H9 (cell line): ENCODE measurements at places on chromosomes 13 and 19. TPM values are rescaled to one million over a fixed set of nuclear protein-coding genes. Genes with fewer than 3 reads are reported as not detected.

DNA sequence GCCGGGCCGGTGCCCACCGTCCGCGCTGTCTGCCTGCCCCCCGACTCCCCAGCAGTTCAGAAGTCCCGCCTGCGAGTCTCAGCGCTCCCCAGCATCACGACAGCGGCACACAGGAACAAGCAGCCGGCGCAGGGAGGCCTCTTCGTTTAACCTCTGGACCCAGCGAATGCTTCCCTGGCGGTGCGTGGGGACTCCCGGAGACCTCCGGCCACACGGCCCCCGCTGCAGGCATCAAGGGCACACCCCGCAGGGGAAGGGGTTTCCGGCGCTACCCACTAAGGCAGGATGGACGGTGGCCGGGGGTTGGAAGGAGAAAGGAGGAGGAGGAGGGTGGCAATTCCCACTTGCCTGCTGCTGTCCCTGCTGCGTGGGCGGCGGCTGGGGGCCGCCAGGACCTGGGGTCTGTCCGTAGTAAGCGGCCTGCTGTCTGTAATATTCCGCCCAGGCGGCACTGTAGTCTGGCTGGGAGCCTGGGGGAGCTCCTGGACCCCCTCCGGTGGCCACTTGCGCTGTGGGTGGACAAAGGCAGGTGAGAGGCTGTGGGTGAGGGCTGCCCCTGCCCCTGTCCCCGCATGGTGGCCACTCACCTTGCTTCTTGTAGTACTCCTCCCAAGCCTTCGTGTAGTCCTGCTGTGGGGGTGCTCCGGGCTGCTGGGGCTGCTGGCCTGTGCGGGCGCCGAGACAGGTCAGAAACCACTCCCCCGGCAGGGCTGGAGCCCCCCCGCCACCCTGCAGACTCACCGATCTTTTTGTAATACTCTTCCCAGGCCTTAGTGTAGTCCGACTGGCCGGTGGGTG lies 9.6 kb downstream of the KHSRP start:
- no peak overlapping the region for H3K27ac ChIP-seq
- no peak for DNase-seq
- no peaks in the 10 kb centered on the region for H3K4me1 ChIP-seq
- 0 out of 3 replicates have a peak overlapping the region, but pooled peaks have one; percentile 26 for H3K4me3 ChIP-seq
- H3K36me3 ChIP-seq, result peaks cover 68% of the 10 kb centered on the region

DNA sequence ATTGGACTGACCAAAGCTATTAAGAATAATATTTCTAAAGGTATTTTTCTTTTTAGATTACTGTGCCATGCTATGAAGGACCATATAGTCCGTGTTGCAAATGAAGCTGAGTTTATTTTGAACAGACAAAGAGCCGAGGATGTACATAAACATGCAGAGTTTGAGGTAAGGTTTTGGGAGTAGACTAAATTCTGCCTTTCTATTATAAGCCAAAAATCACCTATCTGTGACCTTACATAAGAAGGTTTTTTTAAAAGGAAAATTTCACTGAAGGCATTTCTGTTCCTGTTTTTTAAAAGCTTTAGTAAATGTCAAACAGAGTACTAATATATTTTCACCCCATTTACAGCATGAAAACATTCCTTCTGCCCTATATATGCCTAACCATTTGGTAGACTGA lies 127.4 kb downstream of the MAB21L1 start:
- H3K4me1 ChIP-seq, result no peaks in the 10 kb centered on the region
- no peak overlapping the region for H3K27ac ChIP-seq
- no peak for DNase-seq
- H3K4me3 ChIP-seq, result no peak overlapping the region

DNA sequence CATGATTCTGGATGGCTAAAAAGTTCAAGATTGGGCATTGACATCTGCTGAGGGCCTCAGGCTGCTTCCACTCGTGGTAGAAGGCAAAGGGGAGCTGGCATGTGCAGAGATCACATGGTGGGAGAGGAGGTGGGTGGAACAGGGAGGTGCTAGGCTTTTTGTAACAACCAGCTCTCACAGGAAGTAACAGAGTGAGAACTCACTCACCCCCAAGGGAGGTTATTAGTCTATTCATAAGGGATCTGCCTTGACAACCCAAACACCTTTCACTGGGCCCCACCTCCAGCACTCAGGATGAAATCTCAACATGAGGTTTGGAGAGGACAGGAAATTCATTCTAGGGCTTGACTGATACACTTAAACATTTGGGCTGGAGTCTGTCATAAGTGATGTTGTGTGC lies 197.7 kb upstream of the RNF113B start:
- no peak overlapping the region for H3K27ac ChIP-seq
- no peak for DNase-seq
- no peak overlapping the region for H3K4me3 ChIP-seq
- peaks cover 20% of the 10 kb centered on the region for H3K36me3 ChIP-seq

DNA sequence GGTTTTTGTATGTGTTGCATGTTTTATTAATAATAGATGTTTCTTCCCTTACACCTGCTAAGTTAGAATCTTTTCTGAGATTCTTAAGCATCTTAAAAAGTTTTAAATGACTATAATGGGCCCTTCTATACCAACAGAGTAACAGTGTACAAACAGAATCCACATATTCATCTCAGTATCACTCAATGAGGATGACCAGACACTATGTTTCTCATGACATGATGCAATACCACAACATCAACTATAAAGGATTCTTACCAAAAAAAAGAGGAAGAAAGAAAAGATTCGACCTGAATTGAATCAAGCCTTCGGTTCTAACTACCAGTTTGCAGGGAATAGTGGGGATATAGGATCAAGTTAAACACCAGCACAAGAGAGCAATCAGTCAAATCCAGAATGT lies 56.5 kb downstream of the INTS6 start:
- no peak for DNase-seq
- no peak overlapping the region for H3K27ac ChIP-seq
- no peak overlapping the region for H3K4me3 ChIP-seq
- H3K36me3 ChIP-seq, result no peaks in the 10 kb centered on the region
- peaks cover 3% of the 10 kb centered on the region for H3K4me1 ChIP-seq
- no peaks in the 10 kb centered on the region for H3K27me3 ChIP-seq

DNA sequence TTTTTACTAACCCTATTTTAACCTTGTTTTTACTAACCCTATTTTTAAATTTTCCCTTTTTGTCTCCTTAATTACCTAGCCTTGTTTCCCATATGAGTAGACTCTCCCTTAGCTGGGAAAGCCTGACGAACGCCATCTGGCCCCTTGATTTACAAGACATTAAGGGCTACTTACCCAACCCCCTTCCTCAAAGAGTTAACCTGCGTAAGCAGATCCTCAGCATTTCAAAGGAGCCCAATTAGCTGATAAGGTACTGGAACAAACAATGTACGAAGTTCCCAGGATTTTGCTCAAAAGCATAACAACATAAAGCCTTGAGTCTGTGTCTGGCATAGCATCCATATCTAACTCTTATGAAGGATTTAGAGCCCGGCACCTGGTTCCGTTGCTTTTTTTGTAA lies 4.7 kb upstream of the MVB12A start:
- peaks cover 32% of the 10 kb centered on the region for H3K36me3 ChIP-seq
- peak; percentile 79 for DNase-seq
- H3K4me1 ChIP-seq, result no peaks in the 10 kb centered on the region; the same call in 1 of the 2 replicates
- H3K27me3 ChIP-seq, result no peaks in the 10 kb centered on the region

- DNase-seq, result peak; percentile 34
- H3K4me3 ChIP-seq, result peak overlapping the region; percentile 100
- no peaks in the 10 kb centered on the region for H3K27me3 ChIP-seq
- H3K4me1 ChIP-seq, result no peaks in the 10 kb centered on the region
Observed at GRCh38 chr13:36998624-36999041, 507 bp downstream of the ALG5 start.

DNA sequence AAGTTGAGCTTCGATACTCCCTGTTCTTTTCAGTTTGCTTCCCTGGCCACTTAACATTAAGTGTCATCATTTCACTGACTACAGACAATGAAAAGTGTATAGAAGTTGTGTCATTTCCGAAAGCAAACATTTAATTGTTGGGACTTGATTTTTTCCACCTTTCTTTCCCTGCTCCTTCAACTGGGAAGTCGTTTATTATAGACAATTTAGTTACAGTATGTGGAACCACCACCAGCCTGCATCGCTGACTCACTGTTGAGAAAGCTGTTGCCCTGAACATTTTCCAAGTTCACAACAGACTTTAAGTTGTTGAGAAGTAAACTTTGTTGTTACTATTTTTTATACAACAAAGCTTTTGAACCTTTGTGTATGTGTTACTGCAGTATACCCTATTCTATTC lies 788.4 kb upstream of the PRR20A start:
- no peaks in the 10 kb centered on the region for H3K36me3 ChIP-seq
- H3K27ac ChIP-seq, result no peak overlapping the region
- no peaks in the 10 kb centered on the region; the same call in 1 of the 2 replicates for H3K4me1 ChIP-seq
- H3K27me3 ChIP-seq, result no peaks in the 10 kb centered on the region

ZNF135 gene
- 4.7 and 5.4 TPM in 2 replicates for total RNA-seq
